NCI-H1092 treated with DMSO at 0.1 percent for 48 hours (cell line): ENCODE measurements at places on chromosomes 2 and 18.

DNA sequence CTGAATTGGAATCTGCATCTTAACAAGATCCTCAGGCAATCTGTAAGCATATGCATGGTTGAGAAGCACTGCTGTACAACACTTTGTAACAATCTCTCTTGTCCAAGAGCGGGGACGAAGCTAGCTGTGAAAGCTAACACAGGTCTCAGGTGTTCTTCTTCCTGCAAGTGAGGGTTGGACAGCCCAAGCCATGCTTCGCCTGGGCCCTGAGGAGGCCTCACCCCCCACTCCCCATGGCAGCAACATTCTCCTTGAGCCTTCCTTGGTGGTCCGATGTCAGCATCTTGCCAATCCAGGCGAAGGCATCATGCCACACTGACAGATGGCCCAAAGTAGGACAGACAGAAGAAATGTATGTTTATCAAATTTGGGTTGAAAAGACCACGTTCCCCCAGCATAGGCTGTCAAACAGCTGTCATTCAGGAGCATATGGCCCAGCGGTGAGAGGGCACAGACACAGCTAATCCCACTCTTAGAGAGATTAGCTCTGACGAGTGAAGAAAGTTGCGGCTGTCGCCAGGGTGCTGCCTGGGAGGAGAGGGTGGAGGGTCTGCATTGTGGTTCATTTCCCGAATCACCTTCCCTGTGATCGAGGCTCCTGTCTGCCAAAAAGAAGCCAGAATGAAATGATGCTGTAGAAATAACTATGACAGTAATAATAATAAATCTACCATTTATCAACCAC is 344.7 kb downstream of the MYCN start:
- no peak for DNase-seq

DNA sequence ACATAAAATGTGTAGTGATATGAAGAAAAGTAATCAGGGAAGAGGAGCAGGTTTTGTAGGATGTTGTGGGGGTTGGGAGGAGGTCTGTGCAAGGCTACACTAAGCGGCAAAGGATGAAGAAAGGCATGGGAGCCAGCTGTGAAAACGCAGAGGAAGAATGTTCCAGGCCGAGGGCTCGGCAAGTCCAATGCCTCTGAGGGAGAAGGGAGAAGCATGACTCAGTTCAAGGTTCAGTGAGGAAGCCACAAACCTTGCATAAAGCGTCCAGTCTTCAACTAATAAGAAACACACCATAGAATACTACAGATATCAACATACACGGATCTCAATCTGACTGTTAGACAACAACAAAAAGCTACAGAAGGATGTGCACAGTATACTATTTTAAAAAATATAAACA is 16.2 kb downstream of the EPB41L3 start:
- no peak for DNase-seq

GRCh38 chr18:56641714-56642337 is 3.4 kb upstream of the TXNL1 start:
- DNase-seq, result no peak

- no peak for DNase-seq
These were observed 679 bp upstream of the WDR75 start for GRCh38 chr2:189440644-189440946.

GRCh38 chr18:1784113-1784512 is 787.2 kb downstream of the METTL4 start:
- no peak for DNase-seq
